Cerebellar nuclear complex (tissue), 1 donor: ENCODE measurements at places on chromosomes 2 and 18.

DNA sequence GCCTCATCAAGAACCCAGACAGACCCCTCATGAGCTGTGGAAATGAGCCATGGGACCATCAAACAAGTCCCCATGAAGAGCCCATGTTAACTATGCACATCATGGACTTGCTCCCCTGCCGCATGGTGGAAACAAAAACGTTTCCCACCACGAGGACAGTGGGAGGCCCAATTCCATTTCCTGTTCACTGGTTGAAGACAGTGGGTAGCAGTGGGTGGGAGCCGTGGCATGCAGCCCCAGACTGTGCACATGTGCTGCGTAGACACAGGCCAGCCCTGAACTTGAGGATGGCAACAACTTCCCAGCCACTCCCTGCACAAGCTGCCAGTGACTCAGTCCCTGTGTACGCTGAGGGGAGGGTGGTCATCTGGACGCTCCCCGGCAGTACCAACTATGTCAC is 108.4 kb upstream of the LMAN1 start:
- no peak for DNase-seq

- DNase-seq, result no peak
These were observed 18.0 kb downstream of the PARD6G start for GRCh38 chr18:80229363-80229762.

DNA sequence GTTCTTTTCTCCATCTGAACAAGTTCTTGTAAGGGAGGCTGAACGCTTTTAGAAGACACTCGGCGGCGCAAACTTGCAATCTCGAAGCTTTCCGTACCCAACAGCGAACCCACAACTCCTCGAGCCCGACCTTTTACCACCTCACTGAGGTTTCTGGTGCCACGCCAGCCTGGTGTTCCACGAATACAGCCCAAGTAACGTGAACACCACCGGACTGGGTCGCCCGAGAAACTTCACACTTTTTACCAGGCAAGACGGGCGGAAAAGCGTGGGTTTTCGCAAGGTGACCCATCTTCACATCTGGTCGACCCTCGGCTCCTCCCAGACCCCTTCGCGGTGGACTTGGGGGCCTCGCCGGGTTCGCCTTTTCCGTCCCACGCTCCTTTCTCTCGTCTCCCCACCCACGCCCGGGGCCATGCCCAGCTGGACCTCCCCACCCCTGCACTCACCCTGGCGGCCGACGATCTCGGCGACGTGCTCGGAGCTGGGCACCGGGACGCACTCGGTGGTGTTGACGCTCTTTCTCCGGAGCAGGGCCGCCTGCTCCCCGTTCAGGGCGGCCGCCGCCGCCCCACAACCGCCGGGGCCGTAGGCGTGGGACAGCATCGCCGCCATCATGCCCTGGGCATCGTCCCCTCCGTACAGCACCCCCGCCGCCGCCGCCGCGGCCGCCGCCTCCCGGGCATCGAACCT is 1.2 kb downstream of the MEX3C start:
- no peak for DNase-seq

GRCh38 chr2:100185105-100185504 is 42.7 kb upstream of the AFF3 start:
- DNase-seq, result no peak

GRCh38 chr2:216274194-216274840 is 98.0 kb downstream of the MARCHF4 start:
- no peak for DNase-seq
